Activated naive CD4-positive, alpha-beta T cell treated with anti-CD3 and anti-CD28 coated beads, Interleukin-2, amount 50 U/mL, for 16 hours (primary cell): ENCODE measurements at places on chromosomes 16 and 17.

DNA sequence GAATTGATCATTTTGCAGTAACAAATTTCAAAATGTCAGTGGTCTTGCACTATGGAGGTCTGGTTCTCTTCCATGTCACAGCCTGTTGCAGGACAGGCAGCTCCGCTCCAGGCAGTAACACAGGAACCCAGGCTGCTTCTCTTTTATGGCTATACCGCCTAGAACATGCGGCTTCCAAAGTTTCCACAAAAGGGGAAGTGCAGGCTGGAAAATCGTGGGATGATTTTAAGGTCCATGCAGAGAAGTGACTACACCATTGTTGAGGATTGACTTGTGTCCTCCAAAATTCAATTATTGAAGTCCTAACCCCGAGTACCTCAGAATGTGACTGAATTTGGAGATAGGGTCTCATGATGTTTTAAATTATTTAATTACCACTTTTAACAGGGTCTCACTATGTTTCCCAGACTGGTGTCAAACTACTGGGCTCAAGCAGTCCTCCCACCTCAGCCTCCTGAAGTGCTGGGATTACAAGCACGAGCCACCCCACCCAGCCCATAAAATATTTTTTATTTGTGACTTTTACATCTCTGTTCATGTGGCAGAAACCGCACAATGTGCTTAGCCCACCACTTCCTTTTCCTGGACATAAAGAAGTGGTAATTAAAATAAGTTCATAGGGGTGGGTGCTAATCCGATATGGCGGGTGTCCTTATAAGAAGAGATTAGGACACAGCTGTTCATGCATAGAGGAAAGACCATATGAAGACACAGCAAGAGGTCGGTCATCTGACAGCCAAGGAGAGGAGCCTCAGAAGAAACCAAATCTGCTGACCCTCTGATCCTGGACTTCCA, 279.2 kb upstream of the RPL38 start:
- DNase-seq: no peak

GRCh38 chr17:60745544-60745943, 67.9 kb downstream of the BCAS3 start:
- DNase-seq: no peak

- no peak for DNase-seq
Observed at GRCh38 chr16:89733792-89734191, 12.5 kb downstream of the ZNF276 start.

- DNase-seq: no peak
Observed at GRCh38 chr16:75298267-75298666, 46.8 kb upstream of the BCAR1 start.

DNA sequence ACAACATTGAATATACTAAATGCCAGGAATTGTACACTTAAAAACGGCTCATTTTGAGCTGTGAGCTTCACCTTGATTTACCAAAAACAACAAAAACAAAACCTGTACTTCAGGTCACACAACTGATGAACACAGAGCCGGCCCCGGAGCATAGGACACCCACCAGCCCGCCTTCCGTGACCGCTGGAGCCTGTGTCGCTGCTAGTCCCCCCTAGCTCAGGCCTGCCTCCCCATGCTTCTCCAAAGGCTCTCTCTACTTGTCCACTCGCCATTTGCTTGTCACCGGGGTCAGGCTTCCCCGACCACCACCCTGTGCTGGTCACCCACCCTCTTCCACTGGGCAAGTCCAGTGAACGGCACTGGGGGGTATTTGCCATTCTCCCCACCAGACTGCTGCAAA, 113.8 kb upstream of the TNRC6C start:
- no peak for DNase-seq

- DNase-seq: no peak
Observed at GRCh38 chr16:62954144-62955032, 918.1 kb upstream of the CDH8 start.

DNA sequence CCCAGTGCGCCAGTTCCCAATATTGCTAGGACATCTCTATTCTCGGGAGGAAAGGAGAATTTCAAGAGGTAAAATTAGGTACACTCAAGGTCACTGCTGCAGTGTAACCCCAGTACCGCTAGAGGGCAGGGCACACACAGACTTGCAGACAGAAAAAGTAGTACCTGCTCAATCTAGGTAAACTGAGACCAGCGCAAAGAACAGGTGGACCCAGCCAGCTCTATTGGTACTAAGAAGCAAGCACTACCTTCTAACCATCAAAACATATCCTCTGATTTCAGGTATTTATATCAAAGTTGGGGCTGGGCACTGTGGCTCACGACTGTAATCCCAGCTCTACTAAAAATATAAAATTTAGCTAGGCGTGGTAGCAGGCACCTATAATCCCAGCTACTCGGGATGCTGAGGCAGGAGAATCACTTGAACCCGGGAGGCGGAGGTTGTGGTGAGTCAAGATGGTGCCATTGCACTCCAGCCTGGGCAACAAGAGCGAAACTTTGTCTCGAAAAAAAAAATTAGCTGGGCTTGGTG, 3.6 kb upstream of the WDR81 start:
- peak; percentile 67 for DNase-seq

- DNase-seq: no peak
Observed at GRCh38 chr16:6165330-6165979, 1067.9 kb upstream of the EEF2KMT start.

GRCh38 chr17:62627219-62627903, at the start of gene MRC2:
Gene MRC2 (plus strand): TSS chr17:62627670. CDS start chr17:62627803, 133 bp downstream.
- DNase-seq: peak; percentile 48

- no peak for DNase-seq
Observed at GRCh38 chr17:1090465-1091189, 89.2 kb downstream of the ABR start.

DNA sequence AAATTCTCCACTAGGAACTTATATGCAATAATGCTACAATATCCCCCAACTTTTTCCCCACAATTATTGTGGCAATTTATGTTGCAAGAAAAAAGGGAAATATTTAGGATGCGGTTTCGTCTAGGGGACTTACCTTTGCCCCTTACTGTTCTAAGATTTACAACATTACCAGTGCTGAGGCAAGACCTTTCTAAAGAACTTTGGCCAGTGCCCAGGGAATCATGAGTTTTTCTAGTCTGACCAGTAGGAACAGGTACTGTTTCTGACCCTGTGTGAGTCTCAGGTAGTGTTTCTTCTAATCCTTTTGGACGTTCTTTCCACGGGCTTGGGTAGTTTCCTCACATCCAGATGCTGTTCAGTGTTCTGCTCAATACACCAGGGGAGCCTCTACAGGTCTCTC, 373.7 kb downstream of the HAPSTR1 start:
- DNase-seq: no peak

- DNase-seq: no peak
Observed at GRCh38 chr17:537133-537532, 177.5 kb downstream of the VPS53 start.

- DNase-seq: no peak
Observed at GRCh38 chr16:77840673-77841501, 52.5 kb downstream of the VAT1L start.

GRCh38 chr16:13099822-13100221, 198.4 kb downstream of the SHISA9 start:
- DNase-seq: no peak

GRCh38 chr17:73315471-73315870, 3.7 kb upstream of the CDC42EP4 start:
- no peak for DNase-seq

DNA sequence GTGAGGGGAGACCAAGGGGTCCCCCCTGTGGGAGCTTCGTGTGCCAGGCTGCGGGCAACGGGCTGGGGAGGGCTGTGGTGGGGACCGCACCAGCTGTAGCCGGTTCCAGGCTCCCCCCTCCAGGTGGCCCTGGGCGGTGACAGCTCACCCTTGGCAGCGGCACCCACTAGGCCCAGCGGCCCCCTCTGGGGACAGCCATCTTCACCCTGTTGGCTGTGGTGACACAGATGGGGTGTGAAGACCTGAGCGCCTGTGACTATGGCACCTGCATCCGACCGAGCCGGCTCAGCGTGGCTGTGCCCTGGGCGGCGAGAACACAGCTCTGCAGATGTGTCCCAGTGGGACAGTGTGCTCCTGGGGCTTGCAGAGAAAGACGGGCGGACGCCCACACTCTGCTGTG, 1.1 kb upstream of the C1QTNF8 start:
- no peak for DNase-seq

- no peak for DNase-seq
Observed at GRCh38 chr17:40499551-40500189, 1.8 kb downstream of the TNS4 start.

DNA sequence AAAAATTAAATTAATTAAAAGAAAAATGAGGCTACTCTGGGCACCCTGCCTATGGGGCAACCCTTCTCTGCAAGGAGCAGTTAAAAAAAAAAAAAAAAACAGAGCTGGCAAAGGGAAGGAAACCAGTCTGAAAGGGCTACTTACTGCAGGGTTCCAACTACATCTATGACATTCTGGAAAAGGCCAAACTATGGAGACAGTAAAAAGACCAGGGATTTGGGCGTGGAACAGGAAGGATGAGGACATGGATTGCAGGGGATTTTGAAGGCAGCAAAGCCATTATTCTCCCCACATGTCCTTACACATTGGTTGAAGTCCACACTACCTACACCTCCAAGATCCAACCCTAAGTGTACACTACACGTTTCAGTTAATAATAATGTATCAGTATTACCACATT, 4.6 kb downstream of the RPH3AL start:
- no peak for DNase-seq

GRCh38 chr16:89312598-89313299, 95.2 kb downstream of the ZNF778 start:
- DNase-seq: no peak

DNA sequence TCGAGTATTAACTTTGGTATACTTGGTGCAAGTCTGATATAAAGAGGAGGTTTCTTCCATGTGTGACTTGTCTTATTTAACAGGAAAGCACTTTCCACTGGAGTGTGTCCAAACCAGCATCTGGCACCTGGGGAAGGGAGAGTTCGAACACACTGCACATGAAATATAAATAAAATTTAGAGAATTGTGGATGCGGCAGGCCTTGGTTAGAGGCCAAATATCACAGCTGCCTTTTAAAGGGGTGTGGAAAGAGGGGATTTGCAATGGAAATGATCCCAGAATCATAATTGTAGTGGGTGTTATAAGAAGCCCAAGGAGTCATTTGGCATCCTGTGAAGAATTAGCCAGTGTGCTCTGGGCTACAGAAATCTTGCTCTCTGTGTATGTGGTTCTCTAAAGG, 4.3 kb upstream of the NXN start:
- DNase-seq: no peak

- no peak for DNase-seq
Observed at GRCh38 chr17:49676276-49676868, 1.5 kb downstream of the SPOP start.

DNA sequence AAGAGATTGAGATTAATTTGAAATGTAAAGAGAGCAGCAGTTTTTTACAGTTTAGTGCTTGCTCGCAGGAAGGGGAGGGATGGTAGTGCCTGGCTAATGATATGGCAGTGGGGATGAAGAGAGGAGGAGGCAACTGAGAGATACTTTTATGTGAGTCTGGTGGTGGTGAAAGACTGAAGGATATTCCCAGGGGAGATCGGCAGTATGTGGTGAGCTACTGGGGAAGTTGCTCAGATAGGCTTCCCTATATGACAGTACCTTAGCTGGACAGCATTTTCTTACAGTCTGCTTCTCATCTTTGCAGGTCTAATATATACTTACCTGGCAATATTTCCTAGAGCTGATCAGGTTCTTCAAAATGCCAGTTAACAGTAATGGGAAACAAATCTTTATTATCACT, 8.6 kb downstream of the CEP95 start:
- no peak for DNase-seq

GRCh38 chr16:17275076-17276009, 195.4 kb downstream of the XYLT1 start:
- no peak for DNase-seq

GRCh38 chr17:78202666-78203065, 11.4 kb upstream of the BIRC5 start:
- DNase-seq: no peak

GRCh38 chr16:86076606-86077005, 177.6 kb downstream of the IRF8 start:
- DNase-seq: no peak

GRCh38 chr16:50303041-50303604, 36.8 kb downstream of the ADCY7 start:
- no peak for DNase-seq

GRCh38 chr17:21194703-21195102, 19.3 kb downstream of the TMEM11 start:
- DNase-seq: no peak

GRCh38 chr16:23987443-23987842, 151.7 kb downstream of the PRKCB start:
- no peak for DNase-seq

DNA sequence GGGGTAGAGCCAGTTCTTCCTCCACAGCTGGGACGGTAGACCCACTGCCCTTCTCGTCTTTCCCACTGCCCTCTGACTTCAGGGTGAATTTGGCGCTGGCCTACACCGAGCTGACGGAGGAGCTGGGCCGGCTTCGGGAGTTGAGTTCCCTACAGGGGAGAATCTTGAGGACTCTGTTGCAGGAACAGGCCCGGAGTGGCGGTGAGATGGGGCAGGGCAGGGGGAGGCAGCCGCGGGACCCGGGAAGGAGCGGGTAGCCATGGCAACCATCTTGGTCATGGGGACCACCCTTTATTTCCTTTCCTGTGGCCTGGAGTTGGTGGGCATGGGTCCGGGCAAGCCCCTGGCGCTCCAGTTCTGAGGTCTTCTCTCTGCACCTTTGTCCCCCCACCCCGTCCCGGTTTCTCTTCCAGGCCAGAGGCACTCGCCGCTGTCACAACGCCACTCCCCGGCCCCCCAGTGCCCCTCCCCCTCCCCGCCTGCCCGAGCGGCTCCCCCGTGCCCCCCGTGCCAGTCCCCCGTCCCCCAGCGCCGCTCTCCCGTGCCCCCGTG, 14.4 kb downstream of the TBKBP1 start:
- no peak for DNase-seq

DNA sequence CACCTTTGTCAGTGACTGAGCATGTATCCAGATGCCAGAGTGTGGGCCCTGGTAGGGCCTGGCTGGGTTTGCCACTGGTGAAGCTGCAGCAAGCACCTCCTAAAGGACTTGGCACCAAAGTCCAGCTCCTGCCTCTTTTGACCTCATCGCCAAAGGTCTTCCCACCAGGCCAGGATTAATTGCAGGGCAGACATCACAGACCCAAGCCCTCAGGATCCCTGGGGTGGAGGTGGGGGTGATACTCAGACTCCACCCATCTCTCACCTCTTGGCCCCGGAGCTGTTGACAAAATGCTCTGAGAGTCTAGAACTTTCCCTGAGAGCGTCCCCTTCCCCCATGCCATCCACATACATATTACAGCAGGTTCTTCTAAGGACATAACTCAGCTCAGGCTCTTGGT, 4.6 kb downstream of the WNT3 start:
- no peak for DNase-seq
